Kidney (tissue), 22 donors: ENCODE measurements at places on chromosomes 6 and 20. TPM values are rescaled to one million over a fixed set of nuclear protein-coding genes. Genes with fewer than 3 reads are reported as not detected.

Gene TXNDC5
- polyA plus RNA-seq, result 73.5 TPM

Gene GMPR
- 54.5 TPM for polyA plus RNA-seq

Gene SMIM13
- polyA plus RNA-seq, result 4.0 TPM

Gene SNAI1
- polyA plus RNA-seq, result 4.5 TPM

Gene SNAP25
- 1.4 TPM for polyA plus RNA-seq

Gene KCNQ2
- not detected for polyA plus RNA-seq

Gene OR2H1
- polyA plus RNA-seq, result not detected

Gene CD40
- polyA plus RNA-seq, result 15.7 TPM

Gene PRSS16
- polyA plus RNA-seq, result 5.1 TPM

Gene CLPSL1
- polyA plus RNA-seq, result not detected

Gene SOBP
- polyA plus RNA-seq, result 5.4 TPM

Gene DYNLT1
- polyA plus RNA-seq, result 406 TPM

Gene RBPJL
- not detected for polyA plus RNA-seq

Gene SEC63
- polyA plus RNA-seq, result 31.4 TPM

Gene ENPP5
- 22.9 TPM for polyA plus RNA-seq

Gene DZANK1
- polyA plus RNA-seq, result 3.9 TPM

Gene SLC32A1
- polyA plus RNA-seq, result not detected

Gene FOXQ1
- 6.0 TPM for polyA plus RNA-seq

Gene SPTLC3
- polyA plus RNA-seq, result 7.1 TPM

Gene MOXD1
- polyA plus RNA-seq, result 11.6 TPM

Gene EPB41L2
- polyA plus RNA-seq, result 19.6 TPM

Gene SIRPB2
- polyA plus RNA-seq, result 0.86 TPM

Gene UBE2C
- 2.0 TPM for polyA plus RNA-seq

Gene KCNQ5
- polyA plus RNA-seq, result not detected
